ENCODE measurements at places on chromosomes 11 and 22.

- DNase-seq, result no peak
These were observed 7.1 kb downstream of the INPPL1 start for GRCh38 chr11:72231396-72232259.

DNA sequence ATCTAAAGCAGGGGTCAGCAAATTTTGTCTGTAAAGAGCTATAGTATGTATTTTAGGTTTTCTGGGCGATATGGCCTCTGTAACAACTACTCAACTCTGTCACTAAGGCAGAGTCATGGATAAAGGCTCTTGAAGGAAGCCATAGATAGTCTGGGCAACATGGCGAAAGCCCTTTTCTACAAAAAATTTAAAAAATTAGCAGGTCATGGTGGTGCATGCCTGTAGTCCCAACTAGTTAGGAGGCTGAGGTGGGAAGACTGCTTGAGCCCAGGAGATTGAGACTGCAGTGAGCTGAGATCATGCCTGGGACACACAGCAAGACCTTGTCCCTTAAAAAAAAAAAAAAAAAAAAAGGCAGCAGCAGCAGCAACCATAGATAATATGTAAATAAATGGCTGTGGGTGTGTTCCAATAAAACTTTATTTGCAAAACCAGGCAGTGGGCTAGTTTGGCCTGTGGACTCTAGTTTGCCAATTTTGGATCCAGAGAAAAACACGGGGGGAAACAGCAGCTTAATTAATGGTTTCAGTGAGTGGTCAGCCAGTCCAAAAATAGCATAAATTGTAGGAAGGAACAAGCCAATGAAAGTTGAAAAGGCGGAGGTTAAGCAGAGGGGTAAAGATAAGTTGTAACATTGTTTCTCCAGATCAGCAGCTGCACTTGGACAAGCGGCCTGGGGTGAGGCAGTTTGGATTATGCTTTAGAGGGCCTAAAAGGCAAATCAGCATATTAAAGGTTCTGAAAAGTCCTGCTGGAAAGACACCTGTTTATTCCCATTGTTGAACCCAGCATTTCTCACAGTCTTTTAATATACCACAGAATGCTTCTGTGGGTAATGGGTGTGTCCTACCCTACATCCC lies 62.6 kb downstream of the KIAA1671 start:
- DNase-seq, result no peak

DNA sequence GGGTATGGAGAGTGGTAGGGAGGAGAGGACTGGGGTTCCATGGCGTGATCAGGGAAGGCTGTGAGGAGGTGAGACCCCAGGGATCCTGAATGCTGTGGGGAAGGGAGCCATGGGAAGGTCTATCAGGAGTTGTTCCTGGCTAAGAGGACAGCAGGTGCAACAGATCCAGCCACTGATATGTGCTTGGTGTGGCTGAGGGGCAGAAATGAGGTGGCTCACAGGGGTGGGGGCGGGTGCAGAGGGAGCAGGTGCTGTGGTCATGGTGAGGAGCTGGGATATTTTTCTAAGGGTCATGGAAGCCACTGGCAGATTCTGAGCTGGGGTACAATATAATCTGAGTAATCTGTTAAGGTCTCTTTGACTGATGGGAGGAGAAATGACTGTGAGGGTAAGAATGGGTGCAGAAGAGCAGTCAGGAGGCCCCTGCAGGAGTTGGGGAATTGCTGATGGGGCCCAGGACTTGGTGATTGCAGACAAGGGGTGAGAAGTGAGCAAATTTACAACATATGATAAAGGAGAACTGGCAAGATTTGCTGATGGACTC lies 31.3 kb upstream of the DMC1 start:
- DNase-seq, result no peak

DNA sequence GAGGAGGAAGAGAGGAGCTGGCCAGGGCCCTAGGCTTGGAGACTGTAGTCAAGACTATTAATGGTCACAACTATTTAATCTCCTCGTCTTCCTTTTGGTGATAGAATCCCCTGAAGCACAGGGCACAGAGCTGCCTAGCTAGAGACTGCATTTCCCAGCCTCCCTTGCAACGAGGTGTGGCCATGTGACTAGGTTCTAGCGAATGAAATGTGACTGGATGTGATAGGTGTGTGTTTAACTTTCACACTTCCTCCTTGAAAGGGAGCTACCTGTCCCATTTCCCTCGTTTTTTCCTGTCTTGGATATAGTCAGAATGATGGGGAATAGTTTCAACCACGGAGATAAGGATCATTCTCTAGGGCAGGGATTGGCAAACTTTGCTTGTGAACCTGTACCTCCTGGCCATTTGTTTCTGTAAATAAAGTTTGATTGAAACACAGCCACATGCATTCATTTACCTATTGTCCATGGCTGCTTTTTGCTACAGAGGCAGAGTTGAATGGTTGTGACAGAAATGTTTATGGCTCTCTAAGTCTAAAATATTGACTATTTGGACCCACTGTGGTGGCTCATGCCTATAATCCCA lies 313.5 kb downstream of the MIAT start:
- no peak for DNase-seq

DNA sequence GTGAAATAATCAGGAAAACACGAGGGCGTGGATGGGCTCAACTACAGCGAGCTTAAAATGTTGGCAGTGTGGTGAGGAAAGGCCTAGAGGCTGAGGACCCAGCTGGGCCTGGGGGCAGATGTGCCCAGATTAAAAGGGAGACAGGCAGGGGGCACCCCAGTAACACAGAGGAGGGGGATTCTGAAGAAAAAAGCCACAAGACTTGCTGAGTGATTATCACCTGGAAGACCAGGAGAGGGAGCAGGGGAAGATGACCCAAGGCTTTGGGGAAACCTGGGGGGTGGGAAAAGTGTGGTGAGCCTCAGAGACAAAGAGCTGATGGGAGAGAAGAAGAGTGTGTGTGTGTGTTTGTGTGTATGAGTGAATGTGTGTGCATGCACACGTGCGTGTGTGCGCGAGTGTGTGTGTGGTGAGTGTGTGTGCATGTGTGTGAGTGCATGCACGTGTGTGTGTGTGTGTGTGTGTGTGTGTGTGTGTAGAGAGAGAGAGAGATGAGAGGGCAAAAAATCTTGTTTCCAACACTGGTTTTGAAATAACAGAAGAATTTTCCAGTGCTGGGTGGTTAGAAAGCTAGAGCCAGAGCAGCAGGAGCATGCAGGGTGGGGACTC lies 500.5 kb downstream of the BUD13 start:
- no peak for DNase-seq

Data from NCI-H1417 (cell line).